ENCODE measurements at places on chromosomes 5 and 9. TPM values are rescaled to one million over a fixed set of nuclear protein-coding genes. Genes with fewer than 3 reads are reported as not detected.

The CCL28 gene
- total RNA-seq = 1.2 TPM

The NR3C1 gene
- total RNA-seq = 21.4 TPM

The PCDHB14 gene
- total RNA-seq = 1.0 TPM

The PCDH12 gene
- 60.9 TPM for total RNA-seq

The IGIP gene
- 5.0 TPM for total RNA-seq

The CTSV gene
- total RNA-seq = 2.1 TPM

The C5orf63 gene
- total RNA-seq = 1.9 TPM

The CYFIP2 gene
- 12.6 TPM for total RNA-seq

The CAVIN4 gene
- 2.3 TPM for total RNA-seq

The TRIM32 gene
- 19.3 TPM for total RNA-seq

The DRD1 gene
- total RNA-seq = not detected

The STK32A gene
- total RNA-seq = not detected

The CATSPER3 gene
- not detected for total RNA-seq

The SPATA31A5 gene
- not detected for total RNA-seq

The SPTAN1 gene
- total RNA-seq = 734 TPM

The SPAAR gene
- total RNA-seq = 3.2 TPM

The TAF11L5 gene
- total RNA-seq = not detected

The IL33 gene
- 11.8 TPM for total RNA-seq
